Urinary bladder (tissue), 4 donors: ENCODE measurements at places on chromosomes 3 and 15.

GRCh38 chr3:126773783-126774182 is 69.7 kb downstream of the CHCHD6 start:
- no peak for DNase-seq

DNA sequence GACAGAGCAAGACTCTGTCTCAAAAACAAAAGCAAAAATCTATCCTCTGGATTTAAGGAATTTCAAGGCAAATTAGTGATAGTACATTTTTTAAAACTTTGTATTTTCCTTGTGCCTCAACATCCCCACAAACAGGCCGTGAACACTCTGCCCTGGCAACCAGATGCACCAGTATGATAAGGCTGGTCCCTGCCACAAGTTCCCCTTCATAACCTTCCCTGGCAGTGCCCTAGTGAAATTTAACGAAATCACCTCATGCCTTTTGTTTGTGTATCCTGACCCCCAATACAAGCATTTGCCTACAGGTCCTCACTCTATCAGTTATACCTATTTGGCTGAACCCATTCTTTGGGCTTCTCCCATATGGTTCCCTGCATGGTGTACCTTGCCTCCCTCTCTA is 107.4 kb upstream of the FLNB start:
- no peak for DNase-seq

GRCh38 chr3:89072642-89073041 is 34.8 kb upstream of the EPHA3 start:
- no peak for DNase-seq

DNA sequence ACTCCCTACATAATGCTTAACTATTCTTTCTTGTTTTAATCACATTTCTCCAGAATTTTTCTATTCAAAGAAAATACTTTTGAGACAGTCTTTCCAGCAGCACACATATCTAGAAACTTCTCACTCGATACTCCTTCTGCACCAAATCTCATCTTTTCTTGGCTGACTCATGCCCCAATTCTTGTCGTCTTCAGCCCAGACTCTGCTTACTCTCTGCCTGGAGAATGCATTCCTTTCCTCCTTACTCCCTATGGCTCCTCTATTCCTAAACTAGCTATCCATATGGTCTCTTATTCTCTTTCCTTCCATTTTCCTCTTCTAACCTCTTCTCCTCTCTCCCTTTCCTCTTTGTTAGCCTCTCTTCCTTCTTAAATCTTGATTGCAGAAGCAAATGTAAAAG is 158.7 kb downstream of the GBE1 start:
- no peak for DNase-seq

DNA sequence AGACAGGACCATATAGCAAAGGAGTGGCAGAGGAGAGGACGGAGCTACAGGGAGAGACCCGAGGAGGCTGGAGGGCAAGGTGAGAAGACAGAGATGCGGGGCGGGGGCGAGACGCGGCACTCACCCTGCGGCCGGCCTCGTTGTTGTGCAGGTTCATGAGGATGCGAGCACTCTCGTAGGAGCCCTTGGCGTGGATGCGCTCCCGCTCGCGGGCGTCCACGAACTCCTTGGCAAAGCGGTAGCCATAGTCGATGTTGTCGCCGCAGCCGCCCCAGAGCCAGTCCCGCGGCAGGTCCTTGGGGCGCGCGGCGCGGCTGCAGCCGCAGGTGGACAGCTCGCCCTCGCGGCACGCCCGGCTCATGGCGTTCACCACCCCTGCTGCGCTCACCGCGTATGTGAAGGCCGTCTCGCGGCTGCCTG is 12.9 kb downstream of the WNT5A start:
- no peak for DNase-seq
